ENCODE measurements at places on chromosomes 2 and 18.

DNA sequence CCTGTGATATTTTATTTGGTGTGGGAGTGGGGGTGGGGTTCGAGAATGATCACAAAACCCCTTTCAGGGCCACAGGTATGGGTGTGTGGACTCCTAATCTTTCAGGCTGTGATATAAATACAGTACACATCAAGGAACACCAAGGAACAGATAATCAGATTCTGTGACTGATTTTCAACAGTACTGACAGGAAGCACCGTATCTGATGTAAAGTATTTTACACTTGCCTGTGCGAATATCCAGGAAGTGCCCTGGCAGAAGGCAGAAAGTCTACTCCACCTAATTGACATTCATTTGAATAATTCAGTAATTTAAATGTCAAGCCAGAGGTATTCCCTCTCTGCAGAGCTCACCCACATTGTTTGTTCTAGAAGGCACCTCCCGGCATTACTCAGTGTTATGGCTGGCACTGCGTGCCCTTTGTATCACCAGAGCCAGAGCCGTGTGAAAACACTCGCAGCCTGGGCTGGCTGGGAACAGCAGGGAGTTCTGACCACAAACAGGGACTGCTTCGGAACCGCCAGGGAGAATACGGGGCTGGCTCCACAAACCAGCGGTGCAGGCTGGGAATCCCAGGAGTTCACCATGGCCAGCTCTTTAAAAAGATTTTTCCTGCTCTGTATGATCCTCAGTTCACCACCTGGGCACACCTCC is 91.8 kb downstream of the ACVR1 start:
- peak; percentile 75 for DNase-seq

DNA sequence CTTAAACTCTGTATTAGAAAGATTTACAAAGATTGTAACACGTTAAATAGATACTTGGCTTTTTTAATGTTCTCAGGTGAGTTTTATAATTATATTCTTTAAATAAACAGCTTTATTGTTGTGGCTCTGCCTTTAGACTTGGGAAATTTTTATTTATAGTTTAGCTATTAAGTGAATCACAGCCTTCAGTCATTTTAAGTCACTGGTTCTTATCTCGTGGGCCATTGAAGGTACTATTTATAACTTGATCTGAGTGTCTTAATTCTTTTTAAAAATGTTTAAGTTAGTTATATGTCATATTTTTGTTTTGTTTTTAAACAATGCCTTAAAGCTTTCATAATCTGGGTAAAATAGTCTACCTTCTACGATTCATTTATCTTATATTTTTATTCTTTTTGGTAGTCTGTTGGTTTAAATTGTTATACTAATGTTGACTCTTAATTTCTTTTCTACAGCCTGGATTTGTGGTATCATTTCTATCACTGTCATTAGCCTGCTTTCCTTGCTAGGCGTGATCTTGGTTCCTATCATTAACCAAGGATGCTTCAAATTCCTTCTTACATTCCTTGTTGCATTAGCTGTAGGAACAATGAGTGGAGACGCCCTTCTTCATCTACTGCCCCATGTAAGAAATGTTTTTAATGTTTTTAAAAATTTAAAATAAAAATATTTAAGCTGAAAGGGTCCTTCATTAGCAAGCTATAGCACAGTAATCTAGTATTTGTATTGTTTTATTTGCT is 49.3 kb downstream of the SLC39A10 start:
- DNase-seq, result no peak

DNA sequence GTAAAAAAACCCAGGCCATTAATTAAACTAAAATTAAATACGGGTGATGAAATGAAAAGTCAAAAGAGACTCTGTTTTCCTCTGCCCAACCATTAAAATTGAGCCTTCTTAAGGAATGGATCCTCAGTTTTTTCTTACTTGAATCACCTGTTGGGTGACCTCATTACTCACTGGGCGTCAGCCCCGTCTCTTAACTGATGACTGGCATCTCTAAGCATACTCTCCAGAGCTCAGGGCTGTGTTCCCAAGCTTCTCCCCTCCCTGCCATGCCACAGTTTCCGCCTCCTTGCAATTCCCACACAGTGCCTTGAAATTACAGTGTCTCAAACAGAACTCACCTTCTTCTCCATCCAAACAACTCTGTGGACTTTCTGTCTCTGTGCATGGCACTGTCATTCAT is 421.1 kb upstream of the CELF4 start:
- no peak for DNase-seq

- DNase-seq, result no peak
Observed at GRCh38 chr18:67568166-67568565, 51.6 kb upstream of the DSEL start.

DNA sequence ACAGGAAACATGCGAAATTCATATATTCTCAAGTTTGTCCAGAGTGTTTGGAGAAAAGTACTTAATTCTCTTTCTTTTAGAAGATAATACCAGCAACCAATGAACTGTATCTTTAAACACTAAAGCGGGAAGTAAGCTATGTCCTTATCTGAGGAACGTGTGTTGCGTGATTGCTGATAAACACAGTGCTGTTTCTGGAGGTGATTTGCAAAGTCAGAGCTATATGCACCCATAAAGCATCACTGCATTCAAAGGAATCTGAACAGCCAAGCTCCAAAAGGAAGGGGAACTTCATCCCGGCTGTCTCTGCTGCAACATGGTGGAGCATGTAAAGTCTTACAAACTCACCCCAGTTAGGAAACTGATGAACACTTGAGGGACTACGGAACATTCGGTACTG is 271.7 kb upstream of the FN1 start:
- no peak for DNase-seq

GRCh38 chr2:240821429-240821778 is 1.4 kb upstream of the KIF1A start:
- DNase-seq, result no peak

GRCh38 chr2:27071277-27071989 is at the start of gene OST4:
Gene OST4, minus strand, starts transcription at chr2:27071654.
- peak; percentile 98 for DNase-seq

GRCh38 chr2:174438146-174438886 is 42.8 kb downstream of the SCRN3 start:
- no peak for DNase-seq

DNA sequence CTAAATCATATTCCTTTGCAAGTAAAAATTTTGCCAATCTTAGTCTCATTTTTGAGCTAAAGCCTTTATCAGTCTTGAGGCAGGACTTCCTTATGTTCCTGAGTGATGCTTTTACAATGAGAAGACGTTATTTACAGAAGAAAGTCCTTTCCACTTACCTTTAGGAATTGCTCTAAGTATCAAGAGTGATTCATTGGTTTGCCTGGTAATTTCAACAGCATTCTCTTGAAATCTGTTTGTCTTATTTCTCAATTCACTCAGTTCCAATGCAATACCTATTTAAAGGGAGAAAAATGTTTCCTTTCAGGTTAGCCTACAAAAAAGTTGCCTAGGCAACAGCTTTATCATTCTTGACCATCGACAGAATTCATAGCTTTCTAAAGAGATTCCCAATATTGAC is 137.2 kb downstream of the LAMA1 start:
- no peak for DNase-seq

DNA sequence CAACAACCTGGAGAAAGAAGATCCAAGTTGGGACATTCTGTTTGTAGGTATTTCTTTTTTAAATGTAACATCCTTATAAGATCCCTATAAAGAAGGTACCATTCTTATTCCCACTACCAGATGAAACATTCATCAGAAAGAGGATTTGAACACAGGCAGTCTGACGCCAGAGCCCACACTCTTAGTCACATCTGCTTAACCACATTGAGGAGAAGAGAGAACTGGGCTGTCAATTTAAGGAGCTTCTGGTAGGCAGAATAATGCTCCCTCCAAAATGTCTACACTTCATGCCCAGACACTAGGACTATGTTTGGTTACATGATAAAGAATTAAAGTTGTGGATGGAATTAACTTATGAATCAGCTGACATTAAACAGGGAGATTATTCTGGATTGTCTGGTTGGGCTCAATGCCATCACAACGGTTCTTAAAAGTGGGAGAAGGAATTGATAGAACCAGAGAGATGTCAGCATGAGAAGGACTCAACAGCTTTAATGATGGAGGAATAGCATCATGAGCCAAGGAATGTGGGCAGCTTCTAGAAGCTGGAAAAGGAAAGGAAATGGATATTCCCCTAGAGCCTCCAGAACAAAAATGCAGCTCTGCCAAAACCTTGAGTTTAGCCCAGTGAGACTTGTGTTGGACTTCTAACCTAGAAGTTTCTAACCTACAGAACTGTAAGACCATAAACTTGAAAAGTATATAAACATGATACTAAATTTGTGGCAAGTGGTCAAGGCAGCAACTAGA is 82.2 kb downstream of the KLF7 start:
- no peak for DNase-seq

DNA sequence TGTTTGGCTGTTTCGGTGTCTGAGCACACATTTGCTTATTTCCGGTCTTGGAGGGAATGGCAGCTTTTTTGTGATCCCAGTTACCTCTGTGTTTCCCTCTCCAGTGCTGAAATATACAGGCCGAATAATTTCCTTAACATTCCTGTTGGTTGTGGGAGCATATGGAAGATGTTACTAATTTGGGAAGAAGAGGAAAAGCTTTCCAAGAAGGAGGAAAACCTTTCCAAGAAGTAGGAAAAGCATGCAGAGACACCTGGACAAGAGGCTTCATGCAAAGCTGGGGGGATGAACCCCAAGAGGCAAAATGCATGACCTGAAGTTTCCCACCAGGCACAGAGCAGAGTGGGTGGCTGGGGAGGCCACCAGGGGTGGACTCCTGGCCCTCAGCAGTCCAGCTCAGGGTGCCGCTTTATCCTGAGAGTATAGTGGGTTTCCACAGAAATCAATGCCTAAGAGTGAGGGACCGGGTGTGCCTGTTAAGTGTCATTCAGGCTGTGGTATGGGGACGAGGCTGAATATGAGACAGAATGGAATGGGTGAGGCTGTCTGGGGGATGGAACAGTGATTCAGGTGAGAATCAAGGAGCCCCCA is 25.5 kb upstream of the GNAL start:
- DNase-seq, result no peak

DNA sequence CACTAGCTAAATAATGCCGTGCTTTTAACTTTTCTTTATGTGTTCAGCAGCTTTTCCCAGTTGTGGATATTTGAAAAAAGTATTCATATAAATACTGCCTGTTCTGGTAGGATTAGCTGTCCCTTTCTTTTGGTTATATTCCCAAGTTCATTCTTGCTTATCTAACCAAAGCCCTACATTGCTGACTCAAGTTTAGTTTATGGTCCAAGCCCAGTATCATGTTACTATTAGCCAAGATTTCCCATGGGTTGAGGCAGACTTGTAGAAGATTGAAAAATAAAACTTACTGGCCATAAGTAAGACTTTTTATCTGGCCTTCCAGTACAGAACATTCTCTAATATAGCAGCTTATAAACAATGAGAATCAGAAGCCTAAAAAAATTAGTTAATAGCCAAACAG is 49.7 kb upstream of the NFE2L2 start:
- no peak for DNase-seq

GRCh38 chr2:177106212-177106611 is 106.4 kb upstream of the HNRNPA3 start:
- no peak for DNase-seq

DNA sequence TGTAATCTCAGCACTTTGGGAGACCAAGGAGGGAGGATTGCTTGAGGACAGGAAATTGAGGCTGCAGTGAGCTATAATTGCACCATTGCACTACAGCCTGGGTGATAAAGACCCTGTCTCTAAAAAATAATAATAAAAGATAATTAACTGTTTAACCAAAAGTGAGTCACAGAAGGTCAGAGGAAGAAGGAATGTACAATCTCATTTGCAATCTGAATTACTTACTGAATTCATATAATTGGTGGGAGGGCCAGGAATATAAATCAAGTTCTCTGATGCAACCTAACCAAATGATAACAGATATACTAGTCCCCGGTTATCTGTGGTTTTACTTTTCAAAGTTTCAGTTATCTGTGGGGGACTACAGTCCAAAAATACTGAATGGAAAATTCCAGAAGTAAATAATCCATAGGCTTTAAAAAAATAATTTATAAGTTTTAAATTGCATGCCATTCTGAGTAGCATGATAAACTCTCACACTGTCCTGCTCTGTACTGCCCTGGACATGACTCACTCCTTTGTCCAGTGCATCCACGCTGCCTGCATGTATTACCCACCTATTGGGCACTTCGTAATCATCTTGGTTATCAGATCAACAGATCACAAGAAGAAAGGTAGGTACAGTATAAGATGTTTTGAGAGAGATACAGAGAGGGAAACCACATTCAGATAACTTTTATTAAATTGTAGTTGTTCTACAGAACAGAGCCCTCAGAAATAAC is 12.8 kb upstream of the MATN3 start:
- DNase-seq, result no peak

DNA sequence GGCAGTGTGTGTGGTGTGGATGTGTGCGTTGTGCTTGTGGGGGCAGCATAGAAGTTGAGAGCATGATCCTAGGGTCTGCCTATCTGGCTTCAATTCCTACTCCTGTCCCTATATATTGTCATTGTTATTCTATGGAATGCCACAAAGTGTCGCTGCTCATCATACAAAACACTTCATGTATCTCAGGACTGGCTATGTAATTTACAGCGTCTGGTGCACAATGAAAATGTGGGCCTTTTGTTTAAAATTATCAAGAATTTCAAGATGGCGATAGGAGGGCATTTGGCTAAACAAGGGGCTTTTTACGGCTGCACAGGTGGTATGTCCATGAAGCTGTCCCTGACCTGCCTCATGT is 3.4 kb downstream of the SERPINB2 start:
- DNase-seq, result no peak

DNA sequence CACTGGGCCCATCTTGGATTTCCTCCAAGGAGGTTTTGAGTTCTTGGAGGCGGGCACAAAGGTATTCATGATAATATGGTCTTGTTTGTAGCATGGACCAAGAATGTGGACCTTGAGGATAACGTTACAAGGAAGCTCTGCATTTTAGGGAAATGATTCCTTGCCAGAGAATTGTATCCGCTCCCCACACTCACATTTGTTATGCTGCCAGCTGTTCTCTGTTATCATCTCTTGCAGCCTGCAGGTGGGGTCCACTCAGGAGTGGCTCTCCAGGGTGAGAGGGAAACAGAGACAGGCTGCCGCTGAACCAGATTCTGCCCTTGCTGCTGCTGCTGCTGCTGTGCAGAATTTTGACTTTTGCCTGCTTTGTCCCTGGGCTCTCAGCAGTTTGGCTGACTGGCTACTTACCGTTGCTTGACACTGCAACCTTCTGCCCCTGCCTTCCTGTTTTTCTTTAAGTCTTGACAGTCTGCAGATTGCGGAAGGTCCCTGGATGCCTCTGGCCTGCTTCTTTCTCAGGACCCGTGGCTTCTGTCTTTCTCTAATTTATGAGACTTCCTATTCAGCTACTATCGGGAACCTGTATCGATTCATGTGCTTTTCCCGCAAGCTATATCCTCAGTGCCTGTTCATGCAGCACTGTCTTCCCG is 122.3 kb upstream of the DOCK10 start:
- DNase-seq, result no peak
